ENCODE measurements at places on chromosomes 11 and 22. TPM values are rescaled to one million over a fixed set of nuclear protein-coding genes. Genes with fewer than 3 reads are reported as not detected.

Gene VPS37C
- total RNA-seq: 8.1 TPM

Gene VWCE
- total RNA-seq: 2.0 TPM

Gene OR2AG2
- total RNA-seq: 0.13 TPM

Gene TYMP
- total RNA-seq: 7.3 TPM

Gene TMPRSS13
- total RNA-seq: not detected

Gene SMTNL1
- total RNA-seq: not detected

Gene JAML
- not detected for total RNA-seq

Gene OR5A1
- total RNA-seq: not detected

Gene CCDC89
- total RNA-seq: 6.0 TPM

Gene MUC5AC
- total RNA-seq: under 0.01 TPM

Gene CBL
- total RNA-seq: 5.0 TPM

Gene CUL5
- total RNA-seq: 35.2 TPM

Gene HTR3A
- total RNA-seq: not detected

Gene FERMT3
- 96.3 TPM for total RNA-seq

Gene C11orf86
- not detected for total RNA-seq

Gene MUC6
- total RNA-seq: not detected

Gene CCDC188
- 3.5 TPM for total RNA-seq

Gene SLC1A2
- total RNA-seq: 1.4 TPM

Gene INPP5J
- total RNA-seq: 0.12 TPM

Gene SCUBE1
- total RNA-seq: 0.19 TPM

Gene TSPAN32
- 0.26 TPM for total RNA-seq

Gene LIPT2
- total RNA-seq: 1.6 TPM

Gene BLID
- 16.6 TPM for total RNA-seq

Gene DAGLA
- total RNA-seq: 2.2 TPM

Gene TMEM86A
- 0.12 TPM for total RNA-seq

Gene F2
- not detected for total RNA-seq

Gene RFPL2
- total RNA-seq: not detected

Gene C11orf42
- total RNA-seq: not detected

Gene TMEM9B
- total RNA-seq: 53.2 TPM

Gene TPH1
- 0.12 TPM for total RNA-seq

Gene PDXP
- 8.3 TPM for total RNA-seq

Gene PTPRCAP
- total RNA-seq: 0.26 TPM

Gene GP1BB
- total RNA-seq: 2.1 TPM

Gene CRYBB2
- total RNA-seq: not detected

Gene CLTCL1
- 5.1 TPM for total RNA-seq

Gene DERL3
- 0.53 TPM for total RNA-seq

Gene TREH
- total RNA-seq: not detected

Gene RTN4R
- 0.13 TPM for total RNA-seq

Gene UBQLNL
- total RNA-seq: 0.13 TPM

Gene SPI1
- total RNA-seq: not detected

Gene POTEH
- not detected for total RNA-seq

Gene OR5T2
- not detected for total RNA-seq

Gene EFCAB6
- 2.4 TPM for total RNA-seq

Gene CKAP5
- 72.9 TPM for total RNA-seq

Data from aortic smooth muscle cell (primary cell).